ENCODE measurements at places on chromosomes 4 and X.

DNA sequence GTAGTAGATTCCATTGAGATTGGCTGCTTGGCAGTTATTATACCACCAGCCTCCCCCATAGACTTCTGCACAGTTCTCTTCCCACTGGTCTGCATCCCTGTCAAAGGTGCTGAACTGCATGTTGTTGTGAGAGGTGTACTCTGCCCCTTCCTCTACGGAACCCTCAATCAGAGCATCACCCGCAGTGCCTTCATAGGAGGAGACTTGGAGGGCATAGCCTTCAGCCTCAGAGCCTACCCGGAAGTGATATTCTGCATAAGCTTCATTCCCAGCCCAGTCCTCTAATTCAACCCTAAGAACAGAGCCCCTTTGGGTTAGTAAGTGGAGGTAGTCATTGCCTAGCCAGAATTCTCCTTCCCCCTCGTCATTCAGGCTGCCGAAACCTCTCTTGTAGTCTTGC, 6.3 kb downstream of the FGA start:
- DNase-seq: no peak

- DNase-seq: no peak
These were observed 158.1 kb upstream of the USP38 start for GRCh38 chr4:143026459-143027170.

GRCh38 chr4:75169427-75169826, 236.5 kb downstream of the PARM1 start:
- DNase-seq: no peak

DNA sequence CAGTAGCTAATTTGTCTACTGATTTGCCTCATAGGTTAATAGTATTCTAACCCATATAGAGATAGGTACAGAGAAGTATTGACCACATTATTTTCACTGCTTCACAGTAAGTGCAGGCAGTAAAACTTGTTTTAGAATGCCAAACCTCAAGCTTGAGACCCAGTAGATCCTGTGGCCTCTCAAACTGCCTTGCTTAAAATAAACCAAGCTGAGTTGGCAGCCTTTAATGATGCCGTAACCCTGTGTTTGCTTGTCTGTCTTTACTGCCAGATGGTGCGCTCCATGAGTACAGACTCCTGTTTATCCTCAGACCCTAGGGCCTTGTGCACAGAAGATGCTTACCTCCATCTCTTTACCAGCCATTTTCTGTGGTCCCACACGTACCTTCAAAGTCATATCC, 50.8 kb downstream of the ANXA3 start:
- DNase-seq: no peak

GRCh38 chr4:105871997-105872396, 23.3 kb upstream of the NPNT start:
- DNase-seq: no peak

GRCh38 chr4:77344001-77344400, 187.0 kb downstream of the CCNG2 start:
- DNase-seq: peak; percentile 6

GRCh38 chrX:112704187-112704586, 24.4 kb upstream of the LHFPL1 start:
- no peak for DNase-seq

DNA sequence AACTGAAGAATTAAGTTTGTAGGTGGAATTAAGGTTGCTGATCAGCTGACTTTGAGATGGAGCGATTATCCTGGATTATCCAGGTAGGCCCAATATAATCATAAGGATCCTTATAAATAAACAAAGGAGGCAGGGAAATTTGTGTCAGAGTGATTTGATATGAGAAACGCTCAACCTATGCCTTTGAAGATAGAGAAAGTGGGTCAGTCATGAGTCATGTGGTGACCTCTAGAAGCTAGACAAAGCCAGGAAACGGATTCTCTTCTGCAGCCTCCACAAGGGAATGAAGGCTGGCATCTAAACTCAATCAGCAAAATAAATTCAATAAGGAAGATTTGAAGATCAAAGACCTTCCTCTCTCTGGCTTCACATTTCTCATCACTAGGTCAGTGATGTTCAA, 41.5 kb upstream of the SMIM10 start:
- no peak for DNase-seq

- DNase-seq: no peak
These were observed 39.2 kb downstream of the USP11 start for GRCh38 chrX:47272013-47272408.

GRCh38 chrX:79366873-79367749, at the start of gene ITM2A:
TSS of gene ITM2A (minus strand) at chrX:79367334. CDS start at chrX:79367215, 119 bp downstream.
- peak; percentile 71 for DNase-seq

DNA sequence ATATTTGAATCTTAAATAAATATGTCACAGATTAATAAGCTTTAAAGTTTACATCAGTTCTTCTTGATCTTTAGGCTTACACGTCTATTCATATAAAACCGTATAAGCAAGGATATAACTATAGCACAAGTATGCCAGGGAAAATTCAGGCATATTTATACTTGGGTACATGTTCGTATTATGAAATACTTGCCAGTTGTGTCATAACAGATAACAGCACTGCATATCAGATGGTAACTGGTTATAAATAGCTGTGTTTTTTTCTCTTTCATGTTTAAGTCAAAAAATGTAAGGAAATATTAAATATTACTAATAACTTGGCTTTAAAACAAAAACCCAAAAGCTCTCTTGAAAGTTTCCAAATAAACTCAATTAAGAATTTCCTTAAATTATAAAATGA, 17.5 kb downstream of the BRWD3 start:
- no peak for DNase-seq

GRCh38 chrX:133868682-133869081, 116.7 kb downstream of the GPC3 start:
- no peak for DNase-seq

DNA sequence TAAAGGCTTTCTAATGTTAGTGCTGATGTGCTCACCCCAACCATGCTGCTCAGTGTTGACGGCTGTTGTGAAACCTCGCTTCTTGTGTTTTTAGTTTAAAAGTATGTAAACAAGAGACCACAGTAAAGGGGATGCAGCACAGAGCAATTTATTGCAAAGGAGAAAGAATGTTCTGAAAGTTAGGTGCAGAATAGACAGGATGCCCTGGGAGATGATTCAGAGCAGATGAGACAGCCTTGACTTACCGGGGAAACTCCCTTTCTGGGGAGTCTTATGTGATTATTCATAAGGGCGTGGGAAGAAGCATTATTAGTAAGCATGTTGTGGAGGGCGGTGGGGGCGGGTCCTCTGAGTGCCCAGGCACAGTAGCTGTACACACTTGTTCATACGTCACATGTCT, 47.7 kb downstream of the EVC start:
- DNase-seq: peak; percentile 62

DNA sequence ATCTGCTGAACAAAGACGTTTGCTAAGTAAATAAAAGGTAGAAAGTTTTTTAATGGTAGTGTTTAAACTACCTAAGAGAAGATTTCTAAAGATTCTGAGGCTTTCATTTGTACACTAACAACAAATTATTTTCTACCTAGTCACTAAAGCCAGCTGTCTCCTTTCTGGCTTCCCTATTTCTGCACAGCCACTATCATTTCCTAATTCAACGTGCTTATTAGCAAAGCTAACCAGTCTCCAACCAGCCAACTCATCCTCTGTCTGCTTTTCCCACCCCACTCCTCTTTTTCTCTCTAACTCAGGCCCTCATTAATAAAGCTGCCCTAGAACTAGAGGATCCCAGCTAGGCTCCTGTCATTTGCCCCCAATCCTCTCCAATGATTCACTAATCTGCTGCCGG, 118.2 kb downstream of the ZNF827 start:
- no peak for DNase-seq

GRCh38 chr4:169492436-169493163, 119.8 kb downstream of the NEK1 start:
- DNase-seq: peak; percentile 56

GRCh38 chr4:108619372-108620100, 840 bp upstream of the RPL34 start:
- DNase-seq: no peak

- DNase-seq: no peak
These were observed 23.9 kb downstream of the MOB1B start for GRCh38 chr4:70925899-70926635.

- no peak for DNase-seq
These were observed 36.7 kb downstream of the CLNK start for GRCh38 chr4:10647846-10648245.

- DNase-seq: no peak
These were observed 108.0 kb downstream of the TMEM131L start for GRCh38 chr4:153573881-153574802.

GRCh38 chrX:23118890-23119527, 119.2 kb downstream of the DDX53 start:
- DNase-seq: peak; percentile 61

DNA sequence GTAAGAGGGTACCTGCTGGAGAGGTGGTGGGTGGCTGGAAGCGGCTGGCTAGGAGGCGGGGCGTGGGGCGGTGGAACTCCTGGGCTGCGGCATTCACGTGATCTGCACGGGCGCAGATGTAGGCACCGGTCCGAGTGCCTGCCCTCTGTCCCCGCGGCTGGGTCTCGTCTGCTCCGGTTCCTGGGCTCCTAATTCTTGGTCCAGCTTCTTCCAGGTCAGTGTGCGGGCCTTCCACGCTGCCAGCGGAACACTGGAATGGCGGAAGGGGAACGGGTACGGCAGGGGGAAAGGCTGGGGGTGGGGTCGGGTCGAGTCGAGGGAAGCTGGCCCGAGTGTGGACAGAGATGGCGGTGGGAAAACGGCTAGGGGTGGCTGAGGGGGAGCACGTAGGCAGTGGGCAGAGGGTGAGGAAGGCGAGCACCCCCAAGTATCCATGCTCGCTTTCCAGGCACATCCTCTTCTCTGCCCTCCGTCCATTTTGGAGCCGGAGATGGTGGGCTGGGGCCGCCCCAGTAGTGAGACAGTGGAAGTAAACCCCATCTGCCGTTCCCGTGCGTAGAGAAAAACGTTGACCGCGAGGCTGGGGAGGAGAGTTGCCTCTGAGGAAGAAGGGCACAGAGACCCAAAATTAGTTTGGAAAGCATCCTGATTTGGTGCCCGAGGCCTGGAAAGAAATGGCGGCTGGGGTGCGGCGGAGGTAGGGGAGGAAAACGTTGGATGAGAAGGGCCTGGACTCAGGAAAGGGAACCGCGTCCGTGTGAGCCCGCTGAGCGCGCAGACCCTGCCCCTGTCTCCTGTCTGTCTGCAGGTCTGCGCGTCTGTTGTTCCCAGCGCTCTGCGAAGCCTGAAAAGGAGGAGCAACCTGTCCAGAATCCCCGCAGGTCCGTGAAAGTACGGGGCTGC, at the start of gene TCEAL4:
Gene TCEAL4, plus strand, starts transcription at position 105 of the 903 bp plus-strand sequence. CDS start 1,161 bp downstream, outside the sequence.
- peak; percentile 78 for DNase-seq

- no peak for DNase-seq
These were observed 49.1 kb downstream of the APOOL start for GRCh38 chrX:85052636-85053343.

DNA sequence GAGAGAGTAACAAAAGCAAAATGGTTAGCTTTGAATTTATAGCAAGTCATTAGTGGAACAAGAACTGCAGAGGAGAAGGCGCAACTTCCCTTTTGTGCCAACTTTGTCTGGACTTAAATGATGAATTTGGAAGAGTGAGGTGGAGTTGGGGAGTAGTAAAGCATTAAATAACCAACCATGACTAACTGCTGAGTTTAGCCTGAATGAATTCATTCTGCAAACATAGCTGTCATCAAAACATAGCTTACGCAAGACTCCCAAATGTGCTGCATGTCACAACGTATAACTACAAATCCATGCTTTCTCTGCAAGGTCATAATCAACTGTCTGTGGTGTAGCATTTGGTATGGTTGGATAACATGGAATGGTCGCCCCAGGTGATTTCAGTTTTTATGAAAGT, 75.9 kb upstream of the RPL34 start:
- DNase-seq: no peak

DNA sequence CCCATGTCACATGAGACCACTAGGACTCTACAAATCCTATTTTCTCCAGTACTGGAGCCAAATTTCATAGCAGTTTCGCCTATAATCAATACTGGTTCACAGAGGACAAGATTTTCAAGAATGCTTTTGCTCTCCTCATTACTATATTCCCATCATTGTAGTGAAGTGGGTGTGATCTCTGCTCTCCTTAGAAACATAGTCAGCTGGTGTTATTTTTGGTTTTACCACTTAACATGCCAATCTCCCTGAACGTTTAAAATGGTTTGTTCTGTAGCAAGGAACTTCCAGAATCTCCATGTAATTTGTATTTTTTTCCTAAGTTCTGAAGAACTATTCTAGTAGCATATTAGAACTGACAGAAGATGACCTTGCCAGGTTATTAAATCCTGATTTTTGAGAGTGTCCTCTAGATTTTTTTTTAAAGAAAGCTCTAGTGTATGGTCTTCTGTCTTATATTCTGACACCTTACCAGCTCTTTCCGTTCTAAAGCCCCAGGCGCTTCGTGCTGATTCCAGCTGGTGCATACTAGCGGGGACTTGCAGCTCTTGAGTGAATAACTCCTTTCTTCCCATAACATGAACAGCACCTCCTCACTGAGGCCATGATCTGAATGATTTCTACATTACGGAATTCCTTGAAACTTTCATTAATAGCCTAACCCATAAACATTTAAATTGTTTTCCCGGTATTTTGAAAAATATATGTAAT, 1372.9 kb downstream of the TECRL start:
- peak; percentile 59 for DNase-seq
